ENCODE measurements at places on chromosomes 4 and X.

DNA sequence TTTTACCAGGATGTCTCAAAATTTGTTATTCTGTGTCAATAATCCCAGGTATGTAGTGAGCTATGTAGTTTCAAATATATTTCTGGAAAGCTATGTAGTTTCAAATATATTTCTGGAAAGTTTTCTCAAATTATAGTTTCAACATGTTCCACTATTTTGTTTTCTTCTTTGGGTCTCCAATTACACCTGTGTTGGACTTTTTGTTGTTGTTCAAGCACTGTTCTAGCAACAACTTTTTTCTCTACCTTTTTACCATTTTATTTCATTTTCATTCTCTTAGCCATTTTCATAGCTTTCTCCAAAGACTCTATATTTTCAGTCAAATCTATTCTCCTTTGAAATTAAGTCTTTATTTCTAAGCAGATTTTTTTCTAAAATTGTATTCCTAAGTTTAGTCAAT lies 88.4 kb downstream of the LCORL start:
- no peak for ATAC-seq

DNA sequence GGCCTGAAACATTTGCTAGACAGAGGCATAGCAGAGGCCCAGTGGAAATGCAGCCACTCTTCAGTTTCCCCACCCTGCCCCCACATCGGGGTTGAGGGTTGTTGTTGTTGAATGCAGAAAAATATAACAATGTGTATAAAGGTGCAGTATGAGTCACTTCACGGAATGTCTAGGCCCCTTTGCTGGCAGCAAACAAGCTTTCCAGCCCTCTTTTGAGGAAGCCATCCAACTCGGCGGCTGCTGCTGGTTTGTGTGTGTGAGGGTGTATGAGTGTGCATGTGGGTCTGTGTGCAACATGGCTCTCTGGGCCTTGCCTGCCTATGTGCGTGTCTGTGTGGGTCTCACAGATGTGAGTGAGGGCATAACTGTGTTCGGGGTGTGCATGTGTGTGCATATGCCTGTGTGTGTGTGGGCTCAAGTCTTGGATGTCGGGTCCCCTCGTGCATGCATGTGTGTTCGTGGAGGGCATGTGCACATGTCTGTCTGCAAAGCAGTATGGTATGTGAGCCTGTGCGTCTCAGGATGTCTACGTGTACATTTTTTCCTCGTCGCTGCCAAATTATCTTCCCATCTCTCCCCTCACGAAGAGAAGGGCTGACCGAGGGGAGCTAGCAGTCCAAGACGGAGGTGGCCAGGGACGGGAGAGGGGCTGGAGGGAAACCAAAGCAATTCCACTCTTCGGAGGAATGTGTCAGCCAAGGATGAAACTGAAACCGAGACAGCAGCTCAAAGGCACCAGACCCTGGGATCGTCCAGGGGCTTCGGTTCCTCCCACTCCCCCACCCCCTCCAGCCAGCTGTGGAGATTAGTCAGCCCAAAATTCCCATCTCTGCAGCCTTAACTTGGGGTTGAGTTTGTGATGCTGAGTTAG lies 8.4 kb upstream of the ELF4 start:
- no peak for ATAC-seq

DNA sequence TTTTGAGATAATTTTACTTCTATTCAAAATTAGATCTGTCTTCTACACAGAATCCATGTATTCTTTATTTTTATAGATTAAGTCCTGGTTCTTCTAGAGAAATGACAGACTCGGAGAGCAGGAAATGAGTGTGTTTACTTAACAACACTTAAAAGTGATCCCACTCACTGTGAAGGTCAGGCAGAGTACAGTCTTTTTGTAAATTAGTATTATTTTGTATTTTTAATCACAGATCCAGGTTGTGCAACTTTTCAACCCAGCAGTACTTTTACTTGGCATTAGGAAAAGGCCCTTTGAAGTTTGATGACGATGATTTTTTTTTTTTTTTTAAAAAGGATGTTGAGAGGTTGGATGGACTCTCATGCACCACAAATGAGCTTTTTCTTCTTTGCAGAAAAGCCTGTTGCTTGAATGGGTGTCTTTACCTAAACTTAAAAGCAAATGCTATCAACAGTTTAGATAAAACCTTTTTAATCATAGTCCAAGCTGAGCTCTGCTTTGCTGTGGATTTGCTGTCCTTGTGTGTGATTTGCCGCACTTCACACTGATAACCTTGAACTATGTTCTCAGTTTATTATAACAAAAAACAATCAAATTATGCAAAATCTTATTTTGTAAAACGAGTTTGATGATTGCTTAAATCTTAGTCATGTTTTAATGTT lies 114.1 kb downstream of the MXRA5 start:
- no peak for ATAC-seq

GRCh38 chr4:79287718-79288117 lies 38.1 kb downstream of the NAA11 start:
- ATAC-seq, result no peak

Data from gastroesophageal sphincter (tissue), 4 donors.